AG09319 (cell line): ENCODE measurements at places on chromosomes 3 and 15.

DNA sequence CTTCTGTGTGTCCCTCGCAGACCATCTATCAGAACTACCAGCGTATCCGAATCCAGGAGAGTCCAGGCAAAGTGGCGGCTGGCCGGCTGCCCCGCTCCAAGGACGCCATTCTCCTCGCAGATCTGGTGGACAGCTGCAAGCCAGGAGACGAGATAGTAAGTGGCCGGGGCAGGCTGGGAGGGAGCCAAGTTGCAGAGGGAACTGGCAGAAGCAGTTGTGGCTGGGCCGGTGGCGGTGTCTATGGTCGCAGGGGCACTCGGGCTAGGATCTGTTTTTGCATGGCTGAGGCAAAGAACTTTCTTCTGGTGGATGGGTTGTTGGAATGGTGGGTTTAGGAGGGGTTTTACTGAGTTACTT is 10.1 kb downstream of the MCM2 start:
- DNase-seq: no peak

GRCh38 chr3:18334837-18335601 is 90.1 kb downstream of the SATB1 start:
- no peak for DNase-seq

DNA sequence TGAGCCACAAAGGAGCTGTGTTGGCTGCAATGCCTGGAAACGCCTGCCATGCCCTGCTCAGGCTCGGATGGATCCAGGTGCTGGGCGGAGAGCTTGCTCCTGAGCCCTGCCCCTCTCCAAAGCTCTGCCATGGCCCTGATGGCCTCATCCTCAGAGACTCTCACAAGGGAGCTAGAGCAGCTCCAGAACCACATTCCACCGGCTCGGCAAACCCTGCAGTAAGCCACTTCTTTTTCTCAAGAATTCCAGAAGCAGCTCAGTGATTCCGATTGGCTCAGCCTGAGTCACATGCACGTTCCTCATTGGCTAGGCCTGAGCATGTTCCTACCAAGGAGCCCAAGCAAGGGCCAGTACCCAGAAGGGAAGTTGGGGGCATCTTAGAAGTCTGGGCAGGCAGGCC is 24.8 kb downstream of the TPRA1 start:
- DNase-seq: no peak

DNA sequence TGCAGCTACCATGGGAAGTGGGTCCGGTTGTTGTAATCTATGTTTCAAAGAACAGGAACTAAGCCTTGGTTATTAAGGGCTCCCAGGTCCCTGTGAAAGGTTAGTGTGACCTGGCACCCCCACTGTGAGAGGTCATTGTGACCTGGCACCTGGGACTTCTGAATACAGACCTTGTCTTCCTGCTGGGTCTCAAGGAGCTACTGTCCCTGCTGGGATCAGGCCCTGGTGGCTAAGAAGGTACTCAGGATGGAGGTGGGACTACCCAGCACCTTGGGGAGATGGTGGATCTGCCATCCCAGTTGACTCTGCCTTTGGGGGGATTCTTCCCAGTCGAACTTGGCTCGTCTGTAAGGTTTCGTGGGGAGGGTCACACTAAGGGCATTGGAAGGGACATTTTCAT is 10.3 kb upstream of the SLCO2A1 start:
- no peak for DNase-seq
